Fibroblast of skin of back (primary cell): ENCODE measurements at places on chromosomes 16 and 17.

DNA sequence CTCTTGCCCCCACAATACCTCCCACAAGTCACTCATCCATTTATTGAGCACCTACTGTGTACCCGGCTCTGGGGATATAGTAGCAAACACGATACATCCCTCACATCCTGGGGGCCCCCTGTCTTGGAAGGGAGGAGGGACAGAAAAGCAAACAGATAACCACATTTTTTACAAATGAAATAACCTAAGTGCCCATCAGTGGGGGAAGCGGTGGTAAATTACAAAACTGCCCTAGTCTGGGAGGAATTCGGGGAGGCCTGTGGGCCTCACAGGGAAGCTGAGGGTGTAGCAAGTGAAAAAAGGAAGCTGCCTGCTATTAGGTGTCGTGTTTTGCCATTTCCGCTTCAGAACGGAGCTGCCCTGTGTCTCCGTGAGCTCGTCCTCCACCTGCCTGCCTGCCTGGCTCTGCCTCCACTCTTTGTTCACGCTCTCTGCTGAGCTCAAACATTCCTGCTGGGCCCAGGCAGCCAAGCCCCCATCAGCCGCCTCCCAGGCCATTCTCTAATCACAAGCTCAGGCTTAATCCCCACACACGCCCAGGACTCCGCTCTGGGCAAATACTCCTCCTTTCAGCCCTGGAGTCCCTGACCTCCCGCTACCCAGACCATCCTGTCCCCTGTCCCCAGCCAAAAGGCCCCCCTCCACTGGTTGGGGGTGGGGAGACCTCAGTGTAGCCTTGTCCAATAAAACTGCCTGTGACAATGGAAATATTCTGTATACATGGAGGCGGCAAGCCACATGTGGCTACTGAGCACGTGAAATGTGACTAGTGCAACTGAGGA is 10.2 kb upstream of the SEC14L5 start:
- peak; percentile 47 for DNase-seq

DNA sequence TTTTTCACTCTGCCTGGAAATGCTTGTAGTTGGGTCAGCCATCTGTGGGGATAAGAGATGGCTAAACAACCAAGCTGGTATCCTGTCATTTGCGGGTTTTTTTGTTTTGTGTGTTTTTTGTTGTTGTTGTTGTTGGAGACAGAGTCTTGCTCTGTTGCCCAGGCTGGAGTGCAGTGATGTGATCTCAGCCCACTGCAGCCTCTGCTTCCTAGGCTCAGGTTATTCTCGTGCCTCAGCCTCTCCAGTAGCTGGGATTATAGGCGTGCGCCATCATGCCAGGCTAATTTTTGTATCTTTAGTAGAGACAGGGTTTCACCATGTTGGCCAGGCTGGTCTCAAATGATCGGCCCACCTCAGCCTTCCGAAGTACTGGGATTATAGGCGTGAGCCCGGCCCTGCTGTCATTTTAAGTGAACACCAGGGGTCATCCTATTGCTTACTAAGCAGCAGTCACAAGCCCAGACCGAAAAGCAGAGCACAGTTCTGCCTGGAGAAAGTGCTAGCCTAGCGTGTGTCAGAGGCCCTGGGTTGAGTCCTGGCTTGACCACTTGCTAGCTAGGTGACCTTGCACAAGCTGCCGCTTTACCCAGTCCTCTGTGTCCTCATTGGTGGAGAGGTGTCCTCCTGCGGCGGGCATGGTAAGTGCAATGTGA is 4.6 kb downstream of the SMCR8 start:
- peak; percentile 52 for DNase-seq

GRCh38 chr17:1709971-1710806 is at the start of gene TLCD2:
Gene TLCD2 (minus strand): TSS chr17:1710377. CDS start chr17:1710242, 135 bp downstream.
- peak; percentile 76 for DNase-seq

DNA sequence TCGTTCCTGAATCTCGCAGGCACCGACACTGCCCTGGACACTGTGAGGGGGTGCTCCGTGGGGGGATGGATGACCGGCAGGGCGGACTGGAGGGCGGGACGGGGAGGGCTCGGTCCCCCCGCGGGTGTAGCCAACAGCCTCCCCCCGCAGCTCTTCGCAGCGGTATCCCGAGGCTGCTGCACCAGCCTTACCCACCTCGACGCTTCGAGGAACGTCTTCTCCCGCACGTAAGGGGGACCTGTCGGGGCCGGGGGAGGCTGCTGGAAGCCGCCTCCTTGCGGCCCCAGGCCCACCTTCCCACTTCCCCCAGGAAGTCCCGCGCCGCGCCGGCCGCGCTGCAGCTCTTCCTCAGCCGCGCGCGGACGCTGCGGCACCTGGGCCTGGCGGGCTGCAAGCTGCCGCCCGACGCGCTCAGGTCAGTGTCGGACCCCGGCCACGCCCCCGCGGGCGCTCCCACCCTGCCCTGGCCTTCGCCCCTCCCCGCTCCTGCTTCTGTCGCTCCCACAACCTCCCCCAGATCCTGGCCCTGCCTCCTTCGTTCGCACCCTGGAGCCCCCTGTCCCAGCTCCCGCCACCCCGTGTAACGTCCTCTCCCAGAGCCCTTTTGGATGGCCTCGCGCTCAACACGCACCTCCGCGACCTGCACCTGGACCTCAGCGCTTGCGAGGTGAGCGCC is 3.3 kb downstream of the CARMIL2 start:
- no peak for DNase-seq

GRCh38 chr16:89055313-89055712 is 38.3 kb upstream of the ACSF3 start:
- no peak for DNase-seq

GRCh38 chr16:19118938-19119431 is 5.2 kb downstream of the ITPRIPL2 start:
- DNase-seq = peak; percentile 91

DNA sequence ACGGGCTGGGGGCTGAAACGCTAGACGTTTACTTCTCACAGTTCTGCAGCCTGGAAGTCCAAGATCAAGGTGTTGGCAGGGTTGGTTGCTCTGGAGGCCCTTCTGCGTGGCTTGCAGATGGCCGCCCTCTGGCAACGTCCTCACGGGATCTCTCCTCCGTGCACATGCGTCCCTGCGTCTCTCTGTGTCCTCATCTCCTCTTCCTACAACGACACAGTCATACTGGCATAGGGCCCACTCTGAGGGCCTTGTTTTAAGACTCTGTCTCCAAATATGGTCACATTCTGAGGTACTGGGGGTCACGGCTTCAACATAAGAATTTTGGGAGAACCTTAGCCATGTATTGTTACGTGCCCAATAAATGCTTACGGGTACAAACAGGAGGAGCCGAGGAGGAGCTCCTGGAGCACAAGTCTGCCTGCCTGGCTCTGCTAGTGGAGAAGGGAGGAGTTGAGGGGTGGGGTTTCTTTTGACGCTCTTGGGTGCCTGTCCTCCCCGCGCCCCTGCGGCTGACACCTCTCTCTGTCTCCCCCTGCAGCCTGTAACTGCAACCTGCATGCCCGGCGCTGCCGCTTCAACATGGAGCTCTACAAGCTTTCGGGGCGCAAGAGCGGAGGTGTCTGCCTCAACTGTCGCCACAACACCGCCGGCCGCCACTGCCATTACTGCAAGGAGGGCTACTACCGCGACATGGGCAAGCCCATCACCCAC is 141.1 kb downstream of the NTN1 start:
- DNase-seq = no peak

DNA sequence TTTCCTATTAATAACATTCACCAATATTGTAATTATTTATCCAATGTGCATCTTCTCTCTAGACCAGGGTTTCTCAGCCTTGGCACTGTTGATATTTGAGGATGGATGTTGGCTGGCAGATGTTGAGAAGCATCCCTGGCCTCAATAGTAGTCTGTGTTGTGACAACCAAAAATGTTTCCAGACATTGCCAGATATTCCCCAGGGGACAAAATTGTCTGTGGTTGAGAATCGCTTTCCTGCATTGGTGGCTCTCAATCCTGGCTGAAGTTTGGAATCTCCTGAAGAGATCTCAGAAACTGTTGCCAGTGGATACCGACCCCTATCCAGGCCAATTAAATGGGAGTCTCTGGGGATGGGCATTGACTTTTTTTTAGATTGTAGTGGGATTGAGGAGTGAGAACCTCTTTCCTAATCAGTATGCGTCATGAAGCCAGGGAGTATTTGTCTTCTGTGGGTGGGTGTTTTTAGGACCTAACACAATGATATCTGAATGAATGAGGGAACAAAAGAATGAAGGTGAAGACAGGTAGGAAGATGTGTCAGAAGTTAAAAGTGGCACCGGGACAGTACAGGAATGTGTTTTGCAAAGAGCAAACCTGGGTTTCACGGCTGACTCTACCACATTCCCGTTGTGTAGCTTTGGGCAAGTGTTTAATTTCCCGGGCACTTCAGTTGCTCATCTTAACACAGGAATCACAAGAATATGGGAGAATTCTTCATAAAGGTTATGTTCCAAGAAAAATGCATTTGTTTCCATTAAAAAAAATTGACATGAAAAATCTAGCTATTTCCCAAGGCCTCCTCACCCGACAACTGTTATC is 24.3 kb downstream of the HSD17B2 start:
- peak; percentile 9 for DNase-seq

- DNase-seq = no peak
Observed at GRCh38 chr16:78537511-78537910, 438.1 kb downstream of the WWOX start.

GRCh38 chr17:69499318-69499717 is 84.8 kb downstream of the MAP2K6 start:
- DNase-seq = no peak

GRCh38 chr16:49399594-49400364 is 26.2 kb downstream of the C16orf78 start:
- no peak for DNase-seq

DNA sequence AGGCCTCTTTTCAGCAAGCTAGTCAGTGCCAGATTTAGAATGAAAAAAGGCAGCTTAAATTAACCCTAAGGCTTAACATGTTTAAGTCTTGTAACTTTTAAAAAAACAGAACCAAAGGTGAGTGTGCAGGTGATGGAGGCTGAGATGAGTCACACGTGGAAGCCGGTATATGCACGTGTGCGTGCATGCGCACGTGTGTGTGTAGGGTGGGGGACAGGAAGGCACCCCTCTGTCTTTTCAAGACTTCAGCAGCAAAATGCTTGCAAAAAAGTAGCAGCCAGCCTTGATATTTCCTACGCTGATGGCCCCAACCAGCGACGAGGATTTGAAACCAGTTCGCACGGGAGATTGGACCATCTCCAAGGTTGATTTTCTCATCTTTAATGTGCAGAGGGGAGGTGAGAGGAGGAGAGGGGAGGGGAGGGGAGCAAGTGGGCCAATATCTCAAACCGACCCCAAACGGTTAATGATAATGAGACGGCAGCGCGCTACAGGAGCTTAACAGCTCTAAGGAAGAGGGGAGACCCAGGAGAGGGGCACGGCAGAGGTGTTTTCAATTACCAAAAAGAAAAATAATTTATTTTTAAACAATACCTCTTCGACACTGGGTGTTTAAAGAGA is 154.7 kb downstream of the ZNF423 start:
- no peak for DNase-seq

- no peak for DNase-seq
Observed at GRCh38 chr16:28261942-28262341, 30.4 kb upstream of the SBK1 start.

GRCh38 chr16:57471852-57472664 is 9.6 kb downstream of the POLR2C start:
- DNase-seq = no peak

- DNase-seq = peak; percentile 33
Observed at GRCh38 chr17:56742601-56743000, 91.1 kb downstream of the C17orf67 start.

- DNase-seq = no peak
Observed at GRCh38 chr17:3033741-3034577, 29.4 kb downstream of the OR1D5 start.

- DNase-seq = no peak
Observed at GRCh38 chr17:82964851-82965341, 114.5 kb upstream of the METRNL start.

DNA sequence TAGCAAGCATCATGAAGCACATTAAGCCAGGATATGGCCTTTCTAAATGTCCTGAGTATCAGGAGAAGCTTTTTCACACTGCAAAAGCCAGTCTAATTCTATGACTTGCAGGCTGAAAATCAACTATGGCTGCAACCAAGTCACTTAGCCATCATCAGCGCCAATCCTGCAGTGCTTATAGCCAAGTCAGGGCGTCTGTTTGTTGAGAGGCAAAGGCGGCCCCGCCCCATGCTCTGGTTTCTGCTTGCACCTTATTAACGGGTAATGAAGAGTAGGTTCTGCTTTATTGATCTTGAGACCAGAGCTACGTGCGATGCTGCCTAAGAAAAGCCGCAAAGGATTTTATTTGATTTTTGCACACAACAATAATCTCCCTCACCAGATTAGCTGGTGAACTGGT is 88.4 kb downstream of the CDH13 start:
- DNase-seq = no peak

DNA sequence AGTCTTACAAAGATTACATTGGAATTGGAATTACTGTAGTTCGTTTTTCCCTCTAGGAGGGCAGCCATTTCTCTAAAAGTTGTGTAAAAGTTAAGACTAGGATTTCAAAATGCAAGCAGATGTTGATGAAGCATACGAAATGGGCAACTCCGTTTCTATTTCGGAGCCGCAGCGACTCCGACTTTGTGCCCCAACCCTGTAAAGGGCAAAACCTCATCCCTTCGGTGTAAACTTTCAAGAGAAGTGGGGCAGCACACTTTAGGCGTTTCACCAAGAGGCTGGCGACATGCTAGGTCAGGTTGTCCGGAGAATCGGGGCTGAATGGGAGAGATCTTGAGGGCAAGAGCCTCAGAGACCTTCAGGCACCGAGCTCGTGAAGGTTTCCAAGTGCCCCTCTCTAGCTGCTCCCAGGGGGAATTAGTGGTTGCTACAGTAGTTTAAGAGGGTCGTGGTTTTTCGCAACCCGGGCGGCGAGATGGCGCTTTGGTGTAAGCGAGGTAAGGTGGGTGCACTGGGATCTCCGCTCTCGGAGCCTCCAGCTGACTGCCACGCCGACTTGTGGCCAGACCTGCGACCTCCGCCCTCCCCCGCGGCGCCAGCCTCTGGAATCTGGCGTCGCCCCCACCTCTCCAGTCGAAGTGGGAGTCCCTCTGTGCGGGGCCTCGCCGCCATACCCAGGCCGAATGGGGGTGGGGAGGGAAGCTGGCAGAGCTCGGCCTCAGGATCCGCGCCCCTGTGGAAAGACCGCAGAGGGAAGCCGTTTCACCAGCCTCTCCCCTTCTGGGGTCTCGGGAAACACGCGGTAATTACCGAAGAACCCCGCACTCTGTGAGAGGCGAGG is 1.0 kb upstream of the HEXIM2 start:
- DNase-seq = peak; percentile 73

GRCh38 chr17:73431401-73432205 is 119.8 kb upstream of the CDC42EP4 start:
- no peak for DNase-seq
